Stimulated activated CD4-positive, alpha-beta T cell treated with anti-CD3 and anti-CD28 coated beads, Interleukin-2, amount 100 ng/mL, for 24 hours (primary cell): ENCODE measurements at places on chromosomes 1 and 21.

GRCh38 chr1:181514298-181515290 lies 31.3 kb downstream of the CACNA1E start:
- no peak for DNase-seq

- no peak for DNase-seq
Observed at GRCh38 chr21:42282715-42283114, 32.5 kb downstream of the TFF3 start.

- DNase-seq, result no peak
Observed at GRCh38 chr1:206939841-206940587, 6.3 kb downstream of the PIGR start.

DNA sequence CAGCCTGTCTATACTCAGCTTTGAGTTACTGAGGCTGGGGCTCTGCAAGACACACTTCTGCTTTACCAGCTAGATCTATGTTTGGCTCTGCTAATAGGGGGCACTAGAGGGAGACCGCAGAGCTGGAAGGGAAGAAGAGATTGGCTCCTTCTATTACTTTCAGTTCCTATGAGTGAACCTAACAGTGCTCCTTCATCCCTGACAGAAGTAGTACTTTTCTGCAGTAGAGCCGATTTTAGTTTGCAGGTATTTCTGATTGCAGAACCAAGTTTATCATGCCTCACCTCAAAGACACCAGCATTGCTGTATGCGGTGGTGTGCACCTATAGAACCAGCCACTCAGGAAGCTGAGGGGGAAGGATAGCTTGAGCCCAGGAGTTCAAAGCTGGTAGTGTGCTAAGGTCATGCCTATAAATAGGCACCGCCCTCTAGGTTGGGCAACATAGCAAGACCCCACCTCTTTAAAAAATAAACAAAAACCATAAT lies 5.7 kb upstream of the ZDHHC18 start:
- DNase-seq, result no peak

DNA sequence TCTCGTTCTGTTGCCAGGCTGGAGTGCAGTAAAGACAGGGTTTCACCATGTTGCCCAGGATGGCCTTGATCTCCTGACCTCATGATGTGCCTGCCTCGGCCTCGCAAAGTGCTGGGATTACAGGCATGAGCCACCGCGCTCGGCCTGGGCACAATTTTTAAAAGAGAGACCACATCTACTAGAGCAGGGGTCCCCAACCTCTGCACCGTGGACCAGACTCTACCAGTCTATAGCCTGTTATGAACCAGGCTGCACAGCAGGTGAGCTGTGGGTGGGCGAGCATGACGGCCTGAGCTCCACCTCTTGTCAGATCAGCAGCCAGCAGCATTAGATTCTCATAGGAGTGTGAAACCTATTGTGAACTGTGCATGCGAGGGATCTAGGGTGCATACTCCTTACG lies 20.8 kb downstream of the TNNT2 start:
- DNase-seq, result no peak

- DNase-seq, result no peak
Observed at GRCh38 chr21:44712203-44713028, 1.0 kb upstream of the TSPEAR start.

DNA sequence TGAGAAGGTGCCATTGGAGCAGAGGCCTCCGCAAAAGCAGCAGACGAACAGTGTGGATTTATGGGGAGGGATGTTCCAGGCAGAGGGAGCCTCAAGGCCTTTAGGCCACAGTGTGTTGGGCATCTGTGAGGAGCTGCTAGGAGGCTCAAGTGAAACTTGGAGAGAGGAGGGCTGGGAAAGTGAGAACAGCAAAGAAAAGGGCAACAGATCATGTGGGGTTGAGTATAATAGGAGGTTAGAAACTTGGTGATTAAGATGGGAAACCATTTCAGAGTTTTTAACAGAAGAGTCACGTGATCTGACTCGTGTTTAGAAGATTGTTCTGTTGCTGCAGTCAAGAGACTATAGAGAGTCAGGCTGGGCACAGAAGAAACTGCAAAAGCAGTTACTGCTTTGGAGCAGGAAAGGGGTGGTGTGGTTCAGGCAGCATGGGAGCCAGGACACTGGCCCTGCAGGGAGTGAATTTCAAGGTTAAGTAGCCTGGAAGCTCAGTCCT lies 277.0 kb downstream of the DISC1 start:
- DNase-seq, result no peak

DNA sequence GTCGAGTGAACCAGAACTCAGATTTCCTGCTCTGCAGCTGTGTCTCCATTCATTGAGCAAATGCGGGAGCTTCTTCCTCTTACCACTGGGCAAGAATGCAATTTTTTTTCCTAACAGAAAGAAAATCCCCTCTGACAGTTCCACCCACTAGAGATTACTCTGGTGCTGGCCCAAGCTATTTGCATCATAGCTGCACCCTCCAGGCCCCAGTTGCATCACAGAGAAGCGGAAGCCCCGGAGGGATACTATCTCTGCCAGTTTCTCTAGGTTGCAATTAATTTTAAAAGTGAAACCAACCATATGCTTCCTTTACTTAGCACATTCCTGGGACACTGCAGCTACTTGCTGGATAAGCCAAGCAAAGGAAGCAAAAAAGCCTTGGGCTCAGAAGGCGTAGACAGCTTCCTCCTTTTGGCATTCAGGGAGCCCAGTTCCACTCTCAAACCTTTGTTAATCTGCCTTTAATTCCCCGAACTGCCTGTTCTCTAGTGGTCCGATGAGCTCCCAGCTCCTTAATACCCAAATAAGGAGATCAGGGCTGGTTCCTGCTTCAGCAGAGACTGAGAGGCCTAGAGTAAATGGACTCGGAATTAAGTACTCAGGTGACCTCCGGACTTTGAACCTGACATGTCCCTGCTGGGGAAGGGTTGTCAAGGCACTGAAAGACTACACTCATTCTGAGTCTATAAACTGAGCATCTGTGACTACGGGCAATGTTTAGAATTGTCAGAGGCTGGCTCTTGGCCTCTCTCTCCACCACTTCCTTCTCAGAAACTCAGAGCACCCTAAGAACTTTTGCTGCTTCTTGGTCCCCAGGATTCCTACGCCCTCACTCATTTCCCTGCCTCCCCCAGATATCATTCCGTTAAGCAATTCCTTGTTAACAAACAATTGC lies 72.5 kb upstream of the TNFSF18 start:
- DNase-seq, result no peak

DNA sequence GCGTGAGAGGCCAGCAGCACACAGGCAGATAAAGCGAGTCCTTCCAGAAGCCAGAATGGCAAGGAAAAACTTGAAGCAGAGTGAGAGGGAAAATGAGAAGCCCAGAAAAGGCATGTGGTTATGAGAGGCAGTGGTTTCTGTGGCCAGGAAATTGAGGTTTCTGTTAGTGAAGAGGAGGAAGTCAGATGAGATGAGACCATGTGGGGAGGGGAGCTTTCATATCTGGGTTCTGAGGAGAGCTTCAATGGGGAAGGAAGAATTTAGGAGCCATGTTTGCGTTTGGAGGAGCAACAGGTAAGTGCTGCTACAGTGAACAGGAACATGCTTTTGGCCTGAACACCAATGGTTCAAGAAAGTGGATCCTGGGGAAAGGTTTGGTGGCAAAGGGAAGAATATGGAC lies 6.1 kb upstream of the CD1A start:
- peak; percentile 26 for DNase-seq

- no peak for DNase-seq
Observed at GRCh38 chr1:82867781-82868180, 1067.0 kb downstream of the ADGRL2 start.

- DNase-seq, result no peak
Observed at GRCh38 chr21:22019766-22020165, 1021.6 kb downstream of the NCAM2 start.

DNA sequence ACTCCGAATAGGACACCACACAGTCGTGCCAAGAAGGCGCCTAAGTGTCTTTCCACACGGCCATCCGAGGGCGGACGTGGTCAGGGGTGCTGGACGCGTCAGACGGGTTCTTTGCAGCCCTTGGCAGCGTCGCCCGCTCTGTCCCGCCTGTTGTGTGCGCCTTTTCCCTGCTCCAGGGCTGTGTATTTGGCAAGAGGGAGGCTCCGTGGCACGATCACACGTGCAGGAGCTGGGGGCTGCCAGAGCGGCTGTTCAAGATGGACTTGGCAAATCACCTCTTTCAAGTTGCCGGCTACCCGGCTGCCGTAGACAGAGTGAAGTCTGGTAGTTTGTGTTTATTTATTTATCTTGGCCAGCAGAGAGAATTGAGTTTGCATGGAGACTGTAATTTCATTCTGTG lies 31.9 kb downstream of the PRKCZ start:
- no peak for DNase-seq

GRCh38 chr1:11575553-11575952 lies 78.7 kb downstream of the FBXO2 start:
- no peak for DNase-seq

DNA sequence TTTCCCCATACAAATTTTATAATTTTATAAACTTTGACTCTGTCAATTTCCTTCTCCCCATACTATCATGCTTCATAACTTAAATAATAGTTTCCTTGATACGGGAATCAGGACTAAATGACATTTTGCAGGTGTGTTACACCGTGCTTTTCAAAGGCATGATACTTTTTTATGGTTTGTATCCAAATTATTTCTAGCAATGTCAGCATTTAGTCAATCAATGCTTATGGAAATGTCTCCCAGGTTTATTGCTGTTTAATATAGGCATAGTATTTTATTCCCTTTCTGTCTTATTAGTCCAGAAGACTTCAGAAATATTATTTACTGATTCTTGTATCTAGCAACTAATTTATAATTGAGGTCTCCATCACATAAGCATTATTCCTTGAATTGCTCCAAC lies 23.4 kb downstream of the DRAM2 start:
- DNase-seq, result no peak

DNA sequence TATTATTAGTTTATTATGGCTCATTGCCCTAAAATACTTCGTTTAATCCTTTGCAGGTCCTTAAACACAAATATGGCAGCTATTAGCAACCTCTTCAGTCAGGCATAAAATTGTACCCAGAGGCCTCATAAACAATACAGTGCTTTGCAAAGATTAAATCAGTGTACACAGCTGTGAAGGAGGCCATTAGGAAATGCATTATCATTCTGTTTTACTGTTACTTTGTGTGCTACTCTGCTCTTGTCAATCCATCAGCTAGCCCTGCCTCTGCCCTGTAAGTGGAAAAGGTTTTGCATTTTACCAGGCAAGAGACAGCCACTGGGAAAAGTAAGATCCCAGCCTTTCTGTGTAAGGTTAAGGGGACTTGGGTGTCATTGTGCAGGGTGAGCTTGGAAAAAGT lies 415.7 kb upstream of the DAB1 start:
- no peak for DNase-seq

- DNase-seq, result no peak
Observed at GRCh38 chr21:29104239-29104708, 26.2 kb upstream of the MAP3K7CL start.

GRCh38 chr1:36306210-36306901 lies at the start of gene SH3D21:
TSS of gene SH3D21 (plus strand) at chr1:36306368. CDS start at chr1:36306421, 53 bp downstream.
- peak; percentile 64 for DNase-seq

DNA sequence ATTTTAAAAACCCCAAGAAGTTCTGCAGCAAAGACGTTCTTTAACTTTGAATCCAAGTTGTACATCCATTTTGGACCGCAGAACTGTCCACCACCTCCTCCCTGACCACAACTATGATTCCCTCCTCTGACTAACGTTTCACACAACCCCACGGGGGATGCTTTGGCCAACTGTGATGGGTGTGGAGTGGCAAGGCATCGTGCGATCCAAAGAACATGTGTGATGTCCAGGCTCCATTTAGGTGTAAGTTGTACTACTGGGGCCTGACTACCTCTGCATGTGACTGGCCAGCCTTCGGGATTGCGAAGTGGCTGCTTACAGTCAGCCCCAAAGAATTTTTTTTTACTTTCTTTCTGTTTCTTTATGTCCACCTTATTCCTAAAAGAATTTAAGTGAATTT lies 6.7 kb downstream of the KCNJ15 start:
- no peak for DNase-seq

DNA sequence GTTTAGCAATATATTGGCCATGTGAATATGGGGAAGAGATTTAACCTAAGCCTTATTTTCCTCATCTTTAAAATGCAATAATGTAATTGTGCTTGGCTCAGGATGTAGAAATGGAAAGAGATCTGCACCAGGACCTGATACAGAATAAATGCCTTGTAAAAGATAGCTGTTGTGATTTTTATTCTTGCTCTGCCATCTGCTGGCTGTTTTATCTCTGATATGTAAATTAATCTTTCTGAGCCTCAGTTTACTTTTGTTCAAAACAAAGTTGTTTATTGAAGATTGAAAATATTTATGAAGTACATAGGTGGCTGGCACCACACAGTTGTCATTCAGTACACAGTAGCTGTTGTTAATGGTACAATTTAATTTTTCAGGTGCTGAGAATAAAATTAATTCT lies 21.9 kb downstream of the ZYG11B start:
- DNase-seq, result no peak

DNA sequence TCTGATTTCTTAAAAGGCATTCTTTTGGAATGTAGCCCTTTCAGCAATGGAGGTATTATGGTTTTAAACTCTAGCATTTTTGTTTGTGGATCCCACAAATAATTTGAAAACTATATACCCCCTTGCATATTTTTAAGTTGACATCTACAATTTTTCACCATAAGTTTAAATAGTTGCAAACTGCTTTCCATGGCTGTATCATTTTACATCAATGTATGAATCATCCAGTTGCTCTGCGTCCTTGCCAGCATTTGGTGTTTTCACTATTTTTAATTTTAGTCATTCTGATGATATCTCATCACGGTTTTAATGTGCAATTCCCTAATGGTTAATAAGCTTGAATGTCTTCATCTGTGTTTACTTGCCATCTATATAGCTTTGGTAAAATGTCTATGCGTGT lies 20.7 kb downstream of the DIPK1A start:
- no peak for DNase-seq

- DNase-seq, result no peak
Observed at GRCh38 chr1:77562596-77563150, 119.8 kb downstream of the ZZZ3 start.

- no peak for DNase-seq
Observed at GRCh38 chr1:12458571-12458970, 159.4 kb downstream of the DHRS3 start.

DNA sequence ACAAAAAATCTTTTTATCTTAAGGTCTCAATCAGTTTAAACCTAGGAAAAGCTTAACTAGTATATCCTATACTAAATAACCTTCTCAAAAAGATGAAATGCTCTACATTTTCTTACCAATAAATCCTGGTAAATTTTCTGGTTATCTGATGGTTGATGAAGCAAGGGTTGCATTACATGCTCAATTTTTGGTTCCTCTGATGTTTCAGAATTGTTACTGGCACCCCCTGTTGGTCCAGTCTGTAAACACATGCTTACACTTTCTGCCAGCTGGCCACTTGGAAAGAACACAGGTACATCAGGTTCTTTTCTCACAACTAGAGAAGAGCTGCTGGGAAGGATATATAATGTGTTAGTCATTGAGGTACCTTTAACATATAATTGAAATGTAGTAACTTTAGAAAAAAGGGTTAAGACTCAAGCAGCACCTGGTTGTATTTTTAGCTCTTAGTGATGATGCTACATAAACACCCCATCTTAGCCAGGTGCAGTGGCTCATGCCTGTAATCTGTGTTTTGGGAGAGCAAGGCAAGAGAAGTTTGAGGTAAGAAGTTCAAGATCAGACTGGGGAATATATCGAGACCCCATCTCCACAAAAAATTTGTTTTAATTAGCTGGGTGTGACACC lies 30.9 kb upstream of the TAL1 start:
- DNase-seq, result peak; percentile 38

- peak; percentile 53 for DNase-seq
Observed at GRCh38 chr1:234881893-234882771, 246.5 kb downstream of the TOMM20 start.

- DNase-seq, result no peak
Observed at GRCh38 chr1:10606064-10606463, 131.3 kb downstream of the PEX14 start.
